ENCODE measurements at places on chromosomes 13 and 19.
A peak's percentile ranks its signal among the peaks of the same experiment; 100 is the strongest.

DNA sequence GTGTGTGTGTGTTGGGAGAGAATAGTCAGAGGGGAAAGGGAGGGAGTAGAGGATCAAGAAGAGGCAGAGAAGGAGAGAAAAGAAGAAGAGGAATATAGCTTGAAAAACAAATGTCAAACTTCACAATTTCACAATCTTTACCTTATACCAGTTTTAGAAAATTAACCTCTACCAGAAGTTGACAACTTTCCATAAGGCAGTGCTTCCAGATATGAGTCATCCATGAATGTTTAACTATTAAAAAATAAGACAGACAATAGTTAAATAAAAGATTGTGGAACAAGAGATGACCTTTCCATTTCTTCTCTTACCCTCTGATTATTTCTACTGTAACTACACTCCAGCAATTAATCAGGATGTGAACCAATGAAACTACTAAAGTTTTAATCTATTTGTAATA is 229.4 kb downstream of the ITGBL1 start:
- DNase-seq = no peak

- DNase-seq = no peak
Measured at GRCh38 chr19:38496603-38497487, 63.4 kb downstream of the RYR1 start.

DNA sequence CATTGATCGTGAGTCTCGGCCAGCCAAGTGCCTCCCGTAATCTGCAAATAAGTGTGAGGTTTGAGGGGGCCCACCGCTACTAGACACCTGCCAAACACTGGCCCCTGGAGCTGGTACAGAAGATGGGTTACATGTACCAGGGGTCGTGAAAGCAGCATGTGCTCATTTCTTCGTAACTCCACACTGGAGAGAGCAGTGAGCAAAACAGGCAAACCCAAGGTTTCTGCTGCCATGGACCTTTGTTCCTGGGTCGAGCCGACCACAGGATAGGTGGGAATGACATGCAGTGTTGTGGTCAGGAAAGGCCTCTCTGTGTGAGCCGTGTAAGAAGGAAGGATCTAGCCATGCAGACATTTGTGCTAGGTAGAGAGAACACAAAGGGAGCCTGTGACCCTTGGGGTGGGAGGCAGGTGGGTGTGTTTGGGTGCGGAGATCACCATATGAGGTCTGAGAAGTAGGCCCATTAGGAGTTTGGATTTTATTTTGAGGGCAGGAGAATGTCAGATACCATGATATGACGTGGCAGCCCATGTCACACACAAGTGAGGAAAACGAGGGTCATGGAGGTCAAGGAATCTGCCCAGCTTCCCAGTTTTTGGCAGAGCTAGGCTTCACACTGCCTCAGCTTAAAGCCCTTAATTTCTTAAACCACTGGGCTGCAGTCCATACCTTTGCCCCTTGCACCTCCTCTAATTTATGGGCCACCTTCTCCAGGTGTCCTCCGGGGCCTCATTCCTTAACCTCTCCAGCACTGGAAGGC is 919 bp downstream of the GTF3A start:
- peak; percentile 21 for DNase-seq

GRCh38 chr19:7612282-7613274 is 16.8 kb downstream of the XAB2 start:
- DNase-seq = no peak

DNA sequence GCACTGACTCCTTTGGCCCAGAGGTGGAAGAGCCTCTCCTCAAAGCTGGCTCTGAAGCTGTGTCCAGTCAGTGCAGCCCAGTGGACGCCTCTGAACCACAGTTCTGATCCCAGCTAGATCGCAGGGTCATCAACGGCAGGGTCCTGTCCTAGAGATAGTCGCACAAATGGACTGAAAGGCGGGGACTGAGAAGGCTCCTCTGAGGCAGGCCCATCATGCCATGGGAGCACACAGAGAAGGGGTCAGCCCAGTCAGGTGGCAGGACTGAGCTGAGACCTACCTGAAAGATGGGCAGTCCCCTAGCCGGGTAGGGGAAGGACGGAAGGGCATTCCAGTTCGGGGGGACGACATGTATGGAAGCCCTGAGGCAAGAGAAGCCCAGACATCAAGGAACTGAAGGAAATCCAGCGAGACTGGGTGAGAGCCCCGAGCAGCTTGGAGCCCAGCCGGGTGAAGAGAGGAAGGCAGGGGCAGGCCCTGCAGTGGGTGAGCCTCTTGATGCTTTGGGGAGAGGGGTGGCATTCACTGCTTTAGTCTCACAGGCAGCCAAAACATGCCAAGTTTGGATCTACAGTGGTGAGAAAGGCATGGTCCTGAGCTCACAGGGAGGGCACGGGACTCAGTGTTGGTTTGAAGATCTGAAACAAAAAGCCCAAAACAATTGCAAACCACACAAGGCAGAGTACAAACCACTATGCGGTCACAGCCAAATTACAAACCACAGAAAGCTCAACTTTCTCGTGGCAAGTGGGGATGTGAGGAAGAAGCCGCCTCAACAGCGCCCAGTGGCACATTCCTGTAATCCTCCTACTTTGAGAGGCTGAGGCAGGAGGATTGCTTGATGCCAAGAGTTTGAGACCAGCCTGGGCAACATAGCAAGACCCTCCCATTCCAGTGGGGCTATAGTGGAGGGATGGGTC is 10.0 kb downstream of the CALM3 start:
- DNase-seq = no peak

GRCh38 chr19:4327252-4327876 is 11.3 kb downstream of the STAP2 start:
- peak; percentile 74 for DNase-seq

DNA sequence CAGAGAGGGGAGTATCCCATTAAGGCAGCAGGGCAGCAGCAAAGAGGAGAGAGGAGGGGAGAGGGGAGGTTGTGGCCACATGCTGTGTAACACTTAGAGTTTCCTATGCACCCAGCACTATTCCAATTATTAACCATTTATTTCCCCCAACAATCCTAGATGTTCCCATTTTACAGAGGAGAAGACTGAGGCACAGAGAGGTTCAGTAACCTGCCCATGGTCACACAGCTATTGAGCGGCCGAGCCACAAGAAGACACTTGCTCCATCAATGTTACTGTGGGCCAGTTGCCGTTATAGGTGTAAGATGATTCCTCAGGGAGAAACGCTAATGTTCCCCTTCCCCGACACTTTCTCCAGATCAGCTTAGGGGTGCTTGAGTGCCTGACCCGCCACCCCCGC is 69.2 kb downstream of the INSR start:
- DNase-seq = no peak

GRCh38 chr19:7718668-7719067 is 13.2 kb downstream of the CLEC4G start:
- no peak for DNase-seq

DNA sequence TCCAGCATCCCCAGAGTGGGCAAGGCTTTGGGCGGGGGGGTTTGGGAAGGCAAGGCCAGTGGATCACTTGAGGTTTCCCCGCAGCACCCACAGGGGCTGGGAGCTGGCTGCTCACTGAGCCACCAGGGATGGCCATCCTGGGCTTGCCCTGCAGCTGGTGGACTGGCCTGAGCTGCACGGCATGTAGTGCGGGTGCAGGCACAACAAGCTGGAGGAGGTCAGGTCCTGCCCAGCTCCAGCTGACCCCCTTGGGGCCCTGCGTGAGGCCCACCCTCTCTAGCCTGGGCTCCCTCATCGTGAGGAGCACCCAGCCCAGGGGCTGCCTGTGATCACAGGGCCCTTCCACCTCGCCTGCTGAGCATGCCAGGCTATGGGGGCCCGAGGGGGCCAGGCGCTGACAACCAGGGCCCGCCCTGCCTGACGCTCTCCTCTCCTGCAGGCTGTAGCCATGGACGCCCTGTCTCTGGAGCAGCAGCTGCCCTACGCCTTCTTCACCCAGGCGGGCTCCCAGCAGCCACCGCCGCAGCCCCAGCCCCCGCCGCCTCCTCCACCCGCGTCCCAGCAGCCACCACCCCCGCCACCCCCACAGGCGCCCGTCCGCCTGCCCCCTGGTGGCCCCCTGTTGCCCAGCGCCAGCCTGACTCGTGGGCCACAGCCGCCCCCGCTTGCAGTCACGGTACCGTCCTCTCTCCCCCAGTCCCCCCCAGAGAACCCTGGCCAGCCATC is 22.9 kb downstream of the COMP start:
- DNase-seq = no peak

GRCh38 chr19:17073869-17074633 is 1.2 kb downstream of the HAUS8 start:
- DNase-seq = no peak

DNA sequence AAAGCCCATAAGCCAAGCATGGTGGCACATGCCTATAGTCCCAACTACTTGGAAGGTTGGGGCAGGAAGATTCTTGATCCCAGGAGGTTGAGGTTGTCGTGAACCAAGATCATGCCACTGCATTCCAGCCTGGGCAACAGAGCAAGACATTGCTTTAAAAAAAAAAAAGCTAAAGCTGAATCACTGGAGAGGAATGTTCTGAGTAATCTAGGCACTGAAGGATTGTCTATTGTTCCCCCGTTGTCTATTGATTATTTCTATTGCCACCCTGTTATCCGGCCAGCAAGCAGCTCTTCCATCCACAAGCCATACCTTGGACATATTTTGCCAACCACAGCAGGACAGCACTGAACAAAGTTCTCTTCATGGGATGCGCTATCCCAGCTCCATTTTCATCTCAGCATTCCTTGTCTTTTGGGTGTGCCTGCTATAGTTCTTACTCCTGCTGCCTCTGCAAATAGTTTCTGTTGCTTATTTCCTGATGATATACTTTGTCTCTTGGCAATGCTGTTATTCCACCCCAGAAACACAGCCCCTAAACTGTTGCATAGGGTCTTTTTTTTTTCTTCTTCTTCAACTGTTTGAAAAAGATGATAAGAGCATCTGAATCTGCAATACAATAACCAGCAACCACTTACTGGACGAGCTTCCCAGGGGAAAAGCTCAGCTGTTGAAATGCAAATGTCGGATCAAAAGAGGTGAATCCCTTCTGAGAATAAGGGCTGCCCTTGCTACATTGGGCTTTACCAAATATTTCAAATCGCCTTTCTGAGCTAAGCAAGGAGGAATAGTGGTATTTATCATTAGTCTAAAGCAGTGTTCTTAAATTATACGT is 22.2 kb upstream of the SIAH3 start:
- no peak for DNase-seq

DNA sequence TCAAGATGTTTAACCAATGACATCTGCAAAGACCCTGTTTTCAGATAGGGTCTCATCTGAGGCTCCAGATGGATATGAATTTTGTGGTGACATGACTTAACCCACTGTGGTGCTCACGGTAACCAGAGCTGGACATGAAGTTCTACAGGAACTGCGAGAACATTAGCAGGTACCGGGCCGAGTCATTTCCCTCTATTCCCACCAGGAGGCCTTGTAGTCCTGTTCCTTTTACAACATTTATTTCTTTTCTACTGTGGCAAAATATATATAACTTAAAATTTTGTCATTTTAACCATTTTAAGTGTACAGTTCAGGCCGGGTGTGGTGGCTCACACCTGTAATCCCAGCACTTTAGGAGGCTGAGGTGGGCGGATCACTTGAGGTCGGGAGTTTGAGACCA is 7.6 kb upstream of the TSPAN16 start:
- DNase-seq = no peak

DNA sequence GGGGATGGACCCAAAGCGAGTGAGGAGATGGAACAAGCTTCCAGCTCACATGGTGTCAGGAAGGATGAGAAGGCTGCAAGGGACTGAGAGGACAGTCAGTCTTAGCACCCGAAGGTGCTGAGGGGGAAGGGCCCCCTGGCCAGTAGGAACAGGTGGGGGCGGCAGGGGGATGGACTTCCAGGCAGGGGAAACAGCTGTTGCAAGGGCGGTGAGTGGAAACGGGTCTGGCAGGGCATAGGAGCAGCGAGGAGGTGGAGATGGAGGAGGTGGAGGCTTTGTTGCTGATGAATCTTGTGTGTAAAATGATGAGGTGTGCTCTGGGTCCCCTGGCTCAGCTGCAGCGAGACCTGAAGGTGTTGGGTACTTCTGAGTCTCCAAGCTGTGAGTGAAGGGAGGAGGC is 1.2 kb downstream of the MAP1S start:
- DNase-seq = no peak

DNA sequence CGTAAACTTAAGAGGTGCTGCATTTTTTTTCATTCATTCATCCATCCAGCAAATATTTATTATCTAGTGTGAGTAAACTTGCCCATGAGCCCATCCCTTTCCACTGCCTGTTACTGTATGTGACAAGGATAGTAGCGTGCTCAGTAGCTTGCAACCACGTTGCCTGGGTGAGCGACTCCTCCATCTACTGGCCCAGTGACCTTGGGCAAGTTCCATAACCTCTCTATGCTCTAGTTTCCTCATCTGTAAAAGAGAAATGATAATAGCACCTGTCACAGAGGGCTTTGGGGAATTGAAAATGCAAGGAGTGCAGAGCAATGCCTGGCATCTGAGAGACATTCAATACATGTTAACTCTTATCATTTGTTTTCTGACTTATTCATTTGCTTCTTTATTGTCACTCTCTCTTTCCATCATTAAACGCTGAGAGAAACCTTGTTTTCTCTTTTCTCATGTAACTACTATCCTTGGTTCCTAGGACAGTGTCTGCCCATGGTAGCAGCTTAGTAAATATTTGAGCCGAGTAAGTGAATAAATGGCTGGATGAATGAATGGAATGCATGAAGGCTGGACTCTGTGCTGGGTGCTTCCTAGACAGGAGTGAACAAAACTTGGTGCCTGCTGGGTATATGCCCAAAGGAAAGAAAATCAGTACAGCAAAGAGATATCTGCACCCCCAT is 19.9 kb downstream of the LRCH1 start:
- DNase-seq = no peak

DNA sequence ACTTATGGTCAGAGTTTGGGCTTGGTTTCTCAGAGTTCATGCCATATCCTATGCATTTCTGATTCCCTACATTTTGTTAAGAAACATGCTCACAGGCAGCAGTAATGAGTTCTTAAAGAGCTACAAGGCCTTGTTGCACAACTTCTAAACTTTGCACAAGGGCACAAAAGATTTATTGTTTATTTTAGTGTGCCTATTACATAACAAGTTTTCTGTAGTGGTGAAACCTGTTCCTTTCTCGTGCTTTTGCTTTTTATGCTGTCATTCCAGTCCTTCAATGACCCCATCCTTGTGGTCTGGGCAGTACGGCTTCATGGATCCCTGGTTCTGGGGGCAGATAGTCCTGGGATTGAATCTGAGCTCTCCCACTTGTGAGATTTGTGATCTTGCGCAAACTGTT is 17.8 kb downstream of the ZNF507 start:
- DNase-seq = no peak

- no peak for DNase-seq
Measured at GRCh38 chr13:20151016-20151415, 9.8 kb downstream of the GJA3 start.

GRCh38 chr19:2648528-2648937 is 54.0 kb downstream of the GNG7 start:
- peak; percentile 76 for DNase-seq

DNA sequence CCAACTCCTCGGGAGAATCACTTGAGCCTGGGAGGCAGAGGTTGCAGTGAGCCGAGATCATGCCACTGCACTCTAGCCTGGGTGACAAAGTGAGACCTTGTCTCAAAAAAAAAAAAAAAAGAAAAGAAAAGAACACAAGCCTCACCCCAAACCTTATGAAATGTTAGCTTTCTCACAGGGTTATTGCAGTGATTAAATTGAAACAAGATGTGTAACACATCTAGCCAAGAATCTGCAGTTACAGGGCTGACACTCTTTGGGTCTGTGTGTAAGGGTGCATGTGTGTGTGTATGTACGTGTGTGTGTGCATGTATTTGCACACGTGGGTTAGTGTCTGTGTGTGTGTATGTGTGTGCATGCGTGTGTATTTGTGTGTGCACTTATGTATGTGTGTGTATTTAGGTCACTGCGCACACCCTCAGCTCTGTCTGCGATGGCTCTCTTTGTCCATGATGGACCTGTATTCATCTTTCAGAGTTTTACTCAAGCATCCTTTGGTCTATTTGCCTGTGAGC is 336.3 kb downstream of the UQCRFS1 start:
- DNase-seq = no peak

GRCh38 chr13:110824702-110825300 is 90.1 kb downstream of the ANKRD10 start:
- DNase-seq = no peak
